Progenitor cell of endocrine pancreas (in vitro differentiated cells): ENCODE measurements at places on chromosomes 5 and 9. TPM values are rescaled to one million over a fixed set of nuclear protein-coding genes. Genes with fewer than 3 reads are reported as not detected.

DNA sequence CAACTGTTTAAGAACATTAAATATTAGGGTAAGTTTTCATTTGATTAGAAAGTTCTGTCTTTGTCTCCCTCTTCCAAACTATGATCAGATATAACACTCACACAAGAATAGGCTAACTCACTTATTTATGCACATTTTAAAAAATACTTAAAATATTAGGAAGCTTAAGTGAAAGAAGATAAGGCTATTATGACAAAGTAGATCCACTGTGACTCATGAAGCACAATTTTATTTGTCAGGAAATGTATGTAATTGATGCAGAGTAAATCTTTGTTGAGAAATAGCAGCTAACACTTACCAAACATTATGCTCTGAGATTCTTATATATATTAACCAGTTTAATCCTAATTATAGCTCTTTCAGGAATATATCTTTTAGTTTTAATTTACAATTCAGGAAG lies 560.6 kb downstream of the CSNK1G3 start:
- DNase-seq = no peak
- H3K27me3 ChIP-seq = no peaks in the 10 kb centered on the region
- no peak overlapping the region for H3K27ac ChIP-seq
- H3K4me1 ChIP-seq = peaks cover 4% of the 10 kb centered on the region
- H3K36me3 ChIP-seq = no peaks in the 10 kb centered on the region

The ACTBL2 gene
- not detected in 2 replicates for total RNA-seq

GRCh38 chr5:72179028-72179815 lies 71.9 kb downstream of the MAP1B start:
- H3K4me3 ChIP-seq = no peak overlapping the region
- no peak overlapping the region for H3K27ac ChIP-seq
- H3K36me3 ChIP-seq = peaks cover 5% of the 10 kb centered on the region
- peaks cover 15% of the 10 kb centered on the region for H3K4me1 ChIP-seq
- H3K27me3 ChIP-seq = peaks cover 43% of the 10 kb centered on the region

- H3K4me1 ChIP-seq = peaks cover 11% of the 10 kb centered on the region
- DNase-seq = no peak
- no peak overlapping the region for H3K27ac ChIP-seq
- H3K4me3 ChIP-seq = no peak overlapping the region
Observed at GRCh38 chr9:121239851-121240250, 28.1 kb upstream of the GSN start.

GRCh38 chr9:132030626-132031325 lies 48.9 kb downstream of the MED27 start:
- DNase-seq = no peak
- H3K27me3 ChIP-seq = no peaks in the 10 kb centered on the region
- H3K36me3 ChIP-seq = no peaks in the 10 kb centered on the region
- H3K4me3 ChIP-seq = no peak overlapping the region

GRCh38 chr9:77588271-77588937 lies 59.7 kb downstream of the GNA14 start:
- no peak overlapping the region for H3K27ac ChIP-seq
- H3K36me3 ChIP-seq = no peaks in the 10 kb centered on the region
- DNase-seq = no peak
- peaks cover 10% of the 10 kb centered on the region for H3K4me1 ChIP-seq
- H3K27me3 ChIP-seq = peaks cover 5% of the 10 kb centered on the region

GRCh38 chr5:112338681-112339337 lies 80.3 kb downstream of the EPB41L4A start:
- DNase-seq = no peak
- peaks cover 17% of the 10 kb centered on the region for H3K4me1 ChIP-seq
- no peaks in the 10 kb centered on the region for H3K36me3 ChIP-seq
- H3K27me3 ChIP-seq = no peaks in the 10 kb centered on the region
- no peak overlapping the region for H3K27ac ChIP-seq
- no peak overlapping the region for H3K4me3 ChIP-seq

GRCh38 chr9:106620866-106621265 lies 242.1 kb upstream of the ZNF462 start:
- no peaks in the 10 kb centered on the region for H3K36me3 ChIP-seq
- H3K27ac ChIP-seq = no peak overlapping the region
- H3K4me1 ChIP-seq = peaks cover 4% of the 10 kb centered on the region
- peaks cover 7% of the 10 kb centered on the region for H3K27me3 ChIP-seq

GRCh38 chr5:151570058-151570457 lies 21.1 kb downstream of the FAT2 start:
- no peaks in the 10 kb centered on the region for H3K36me3 ChIP-seq
- H3K27ac ChIP-seq = no peak overlapping the region
- no peaks in the 10 kb centered on the region for H3K4me1 ChIP-seq
- peaks cover 6% of the 10 kb centered on the region for H3K27me3 ChIP-seq

The NUTM2F gene
- total RNA-seq = 0.16 TPM in 1 of 2 replicates, not detected in the other

DNA sequence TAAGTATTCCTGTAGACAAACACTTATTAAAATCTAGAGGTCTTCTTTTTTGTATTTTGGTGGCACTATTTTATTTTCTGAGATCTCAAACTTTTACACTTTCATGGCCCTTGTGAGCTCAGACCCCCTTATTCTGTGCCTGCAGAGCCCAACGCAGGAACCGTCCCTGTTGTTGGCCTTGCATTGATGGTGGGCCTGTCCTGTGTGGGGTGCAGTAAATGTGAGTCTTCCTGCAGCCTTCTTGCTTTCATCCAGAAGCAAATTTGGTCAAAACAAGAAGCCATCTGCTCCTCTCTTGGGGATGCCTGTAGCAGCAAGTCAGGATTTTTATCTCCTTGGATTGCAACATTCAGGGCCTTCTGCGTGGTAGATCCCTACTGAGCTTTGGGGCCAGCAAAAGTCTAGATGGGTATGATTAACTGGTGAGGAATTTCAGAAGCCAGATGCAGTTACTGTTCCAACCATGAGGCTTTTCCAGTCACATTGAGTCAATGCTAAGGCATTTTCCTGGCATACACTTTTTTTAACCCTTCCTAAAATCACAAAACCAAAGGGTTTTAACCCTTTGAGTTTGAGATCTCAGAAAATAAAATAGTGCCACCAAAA lies 31.7 kb downstream of the BASP1 start:
- peaks cover 10% of the 10 kb centered on the region for H3K4me1 ChIP-seq
- H3K4me3 ChIP-seq = no peak overlapping the region
- DNase-seq = no peak
- no peaks in the 10 kb centered on the region for H3K27me3 ChIP-seq
- peak overlapping the region; percentile 59 for H3K27ac ChIP-seq
- peaks cover 23% of the 10 kb centered on the region for H3K36me3 ChIP-seq

The ZSWIM6 gene
- 33.4 and 35.2 TPM in 2 replicates for total RNA-seq

The C5 gene
- 42.8 and 47.1 TPM in 2 replicates for total RNA-seq

The NDUFAF2 gene
- total RNA-seq = 21.2 and 24.9 TPM in 2 replicates

DNA sequence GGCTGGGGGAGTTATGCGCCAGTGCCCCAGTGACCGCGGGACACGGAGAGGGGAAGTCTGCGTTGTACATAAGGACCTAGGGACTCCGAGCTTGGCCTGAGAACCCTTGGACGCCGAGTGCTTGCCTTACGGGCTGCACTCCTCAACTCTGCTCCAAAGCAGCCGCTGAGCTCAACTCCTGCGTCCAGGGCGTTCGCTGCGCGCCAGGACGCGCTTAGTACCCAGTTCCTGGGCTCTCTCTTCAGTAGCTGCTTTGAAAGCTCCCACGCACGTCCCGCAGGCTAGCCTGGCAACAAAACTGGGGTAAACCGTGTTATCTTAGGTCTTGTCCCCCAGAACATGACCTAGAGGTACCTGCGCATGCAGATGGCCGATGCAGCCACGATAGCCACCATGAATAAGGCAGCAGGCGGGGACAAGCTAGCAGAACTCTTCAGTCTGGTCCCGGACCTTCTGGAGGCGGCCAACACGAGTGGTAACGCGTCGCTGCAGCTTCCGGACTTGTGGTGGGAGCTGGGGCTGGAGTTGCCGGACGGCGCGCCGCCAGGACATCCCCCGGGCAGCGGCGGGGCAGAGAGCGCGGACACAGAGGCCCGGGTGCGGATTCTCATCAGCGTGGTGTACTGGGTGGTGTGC lies at the start of gene RXFP3:
RXFP3 (plus strand) TSS at position 6 of the 636 bp plus-strand sequence; CDS start at position 361, 355 bp downstream.
- H3K4me3 ChIP-seq = peak within 1 kb of the TSS; percentile 74
- DNase-seq = no peak
- H3K36me3 ChIP-seq = no peaks in the 10 kb centered on the region
- peaks cover 30% of the 10 kb centered on the region for H3K27me3 ChIP-seq

- H3K4me3 ChIP-seq = no peak overlapping the region
- H3K36me3 ChIP-seq = peaks cover 23% of the 10 kb centered on the region
- no peaks in the 10 kb centered on the region for H3K27me3 ChIP-seq
- peaks cover 2% of the 10 kb centered on the region for H3K4me1 ChIP-seq
- H3K27ac ChIP-seq = no peak overlapping the region
- DNase-seq = no peak
Observed at GRCh38 chr9:100129772-100130171, 30.7 kb downstream of the INVS start.

DNA sequence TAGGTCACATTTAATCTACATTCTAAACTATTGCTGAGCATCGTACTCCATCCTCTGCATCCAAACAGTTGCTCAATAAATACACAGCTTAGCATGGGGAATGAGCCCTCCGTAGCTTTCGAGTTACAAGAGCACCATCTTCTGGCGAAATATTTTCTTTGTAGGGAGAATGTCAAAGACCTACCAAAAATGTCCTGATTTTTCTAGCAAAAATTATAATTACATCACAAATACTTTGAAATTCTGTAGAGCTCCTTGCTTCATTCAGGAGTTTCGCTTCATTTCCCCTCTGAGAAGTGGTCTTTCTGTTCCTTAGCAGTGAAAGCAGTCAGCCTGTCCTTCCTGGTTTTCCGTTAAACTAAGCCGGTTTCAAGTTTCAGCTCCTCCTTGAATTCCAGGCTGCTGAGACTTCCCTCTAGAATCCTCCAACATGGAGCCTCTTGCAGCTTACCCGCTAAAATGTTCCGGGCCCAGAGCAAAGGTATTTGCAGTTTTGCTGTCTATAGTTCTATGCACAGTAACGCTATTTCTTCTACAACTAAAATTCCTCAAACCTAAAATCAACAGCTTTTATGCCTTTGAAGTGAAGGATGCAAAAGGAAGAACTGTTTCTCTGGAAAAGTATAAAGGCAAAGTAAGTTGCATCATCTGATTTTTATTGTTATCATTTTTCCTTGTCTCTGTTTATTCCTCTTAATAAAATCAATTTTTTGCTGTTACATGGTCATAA lies at the start of gene GPX8:
GPX8 (plus strand) TSS at position 409 of the 730 bp plus-strand sequence; CDS start at position 431, 22 bp downstream.
- H3K4me1 ChIP-seq = peaks cover 7% of the 10 kb centered on the region
- no peak for DNase-seq
- H3K27ac ChIP-seq = peak within 1 kb of the TSS; percentile 90
- H3K36me3 ChIP-seq = peaks cover 5% of the 10 kb centered on the region
- H3K4me3 ChIP-seq = peak within 1 kb of the TSS; percentile 88
